ENCODE measurements at places on chromosomes 16 and 17.

DNA sequence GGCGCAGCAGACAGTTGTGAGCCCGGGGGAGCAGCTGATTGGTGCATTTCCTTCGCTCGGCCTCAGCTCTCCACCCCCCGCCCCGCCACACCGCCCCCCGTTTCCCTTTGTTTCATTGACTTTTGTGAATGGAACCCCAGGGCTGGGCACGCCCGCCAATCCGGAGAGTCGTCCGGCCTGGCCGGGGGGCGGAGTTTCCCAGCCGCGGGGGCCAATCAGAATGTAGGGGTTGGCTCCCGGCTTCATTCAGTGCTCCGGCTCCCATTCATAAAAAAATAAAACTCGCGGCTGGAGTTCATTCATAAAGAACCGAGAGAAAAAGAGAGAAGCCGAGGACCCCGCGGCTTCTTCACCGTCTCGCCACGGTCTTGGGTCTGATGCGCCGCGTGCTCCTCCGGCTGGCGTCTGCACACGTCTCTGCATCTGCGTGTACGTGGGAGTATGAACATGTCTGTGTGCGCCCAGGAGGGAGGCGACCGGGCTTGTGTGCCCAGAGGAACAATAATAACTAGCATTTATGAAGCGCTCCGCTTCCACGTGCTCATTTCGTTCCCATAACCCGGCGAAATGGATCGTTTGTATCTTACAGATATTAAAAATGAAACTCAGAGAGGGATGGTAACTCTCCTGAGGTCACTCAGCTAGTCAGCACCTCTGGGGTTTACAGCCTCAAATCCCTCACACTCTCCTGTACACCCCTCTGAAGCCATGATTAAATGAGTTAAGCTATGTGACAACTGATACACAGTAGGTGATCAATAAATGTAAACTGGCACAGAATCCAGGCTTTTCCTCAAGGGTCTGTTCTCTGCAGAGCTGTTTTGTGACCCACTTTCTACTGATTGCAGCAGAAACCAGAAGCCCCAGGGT is at the start of gene ETV4:
Gene ETV4, minus strand, starts transcription at position 22 of the 870 bp plus-strand sequence. CDS start 723 bp downstream, outside the sequence.
- DNase-seq, result peak; percentile 99

- DNase-seq, result no peak
Measured at GRCh38 chr17:15882058-15882720, 62.7 kb upstream of the ADORA2B start.

- DNase-seq, result peak; percentile 53
Measured at GRCh38 chr16:81444448-81445121, at the start of gene CMIP. Gene CMIP, plus strand, starts transcription at chr16:81444808.

- DNase-seq, result no peak
Measured at GRCh38 chr16:15885560-15886001, 2.8 kb downstream of the CEP20 start.

- no peak for DNase-seq
Measured at GRCh38 chr16:75377729-75378386, 55.4 kb downstream of the CFDP1 start.

DNA sequence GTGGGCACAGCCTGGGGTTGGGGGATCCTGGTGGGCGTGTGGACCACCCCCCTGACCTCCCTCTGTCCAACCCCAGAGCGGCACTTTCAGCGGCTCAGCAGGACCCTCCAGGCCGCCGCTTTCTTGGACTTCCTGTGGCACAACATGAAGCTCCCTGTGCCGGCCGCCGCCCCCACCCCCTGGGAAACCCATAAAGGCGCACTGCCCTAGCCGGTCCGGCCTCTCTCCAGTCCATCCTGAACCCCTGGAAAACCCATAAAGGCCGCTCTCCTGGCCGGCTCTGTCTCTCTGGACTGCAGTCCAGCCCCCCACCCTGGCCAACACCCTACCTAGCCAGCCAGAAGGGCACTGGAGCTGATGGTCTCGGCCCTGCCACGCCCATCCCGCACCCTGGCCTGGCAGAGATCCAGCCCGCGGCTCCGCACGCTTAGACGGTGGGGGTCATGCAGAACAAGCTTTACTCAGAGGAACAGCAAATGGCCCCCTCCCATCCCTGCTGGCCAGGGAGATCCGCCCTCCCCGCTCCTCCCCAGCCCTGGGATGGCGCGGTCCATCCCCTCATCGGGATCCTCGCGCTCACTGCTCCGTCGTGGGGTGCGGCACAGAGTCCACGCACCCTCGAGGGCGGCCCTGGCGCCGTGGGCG is 2.7 kb downstream of the NOXO1 start:
- no peak for DNase-seq

- no peak for DNase-seq
Measured at GRCh38 chr17:4072487-4073157, 70.2 kb downstream of the ZZEF1 start.

DNA sequence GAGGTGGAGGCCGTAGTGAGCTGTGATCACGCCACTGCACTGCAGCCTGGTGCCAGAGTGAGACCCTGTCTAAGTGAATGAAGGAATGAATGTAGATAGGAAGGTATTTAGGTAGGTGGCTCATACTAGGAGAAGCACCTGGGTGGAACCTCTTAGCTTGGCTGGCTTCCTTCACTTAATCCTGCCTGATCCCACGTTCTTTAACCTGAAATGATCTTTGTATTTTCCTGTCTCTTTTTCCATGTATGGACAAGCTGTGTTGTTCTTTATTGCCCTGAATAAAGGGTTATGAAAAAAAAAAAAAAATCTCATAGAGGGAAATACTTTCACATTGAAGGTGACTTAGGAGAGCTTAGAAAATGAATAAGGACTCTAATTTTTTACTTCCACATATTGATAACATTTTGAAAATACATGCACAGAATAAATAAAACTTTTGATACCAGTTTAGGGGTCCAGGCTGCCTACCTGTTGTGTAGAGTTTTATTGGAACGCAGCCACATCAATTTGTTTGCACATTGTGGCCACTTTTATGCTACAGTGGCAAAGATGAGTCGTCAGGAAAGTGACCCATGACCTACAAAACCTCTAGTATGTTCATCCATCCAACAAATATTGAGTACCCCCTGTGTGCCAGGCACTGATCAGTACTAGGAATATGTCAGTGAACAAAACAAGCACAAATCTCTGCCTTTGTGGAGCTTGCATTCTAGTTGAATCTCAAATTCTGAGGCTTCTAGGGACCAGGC is 44.6 kb downstream of the VPS35L start:
- no peak for DNase-seq

GRCh38 chr17:55770196-55770870 is 19.5 kb downstream of the PCTP start:
- no peak for DNase-seq

GRCh38 chr16:53949715-53950410 is 245.9 kb downstream of the FTO start:
- no peak for DNase-seq

DNA sequence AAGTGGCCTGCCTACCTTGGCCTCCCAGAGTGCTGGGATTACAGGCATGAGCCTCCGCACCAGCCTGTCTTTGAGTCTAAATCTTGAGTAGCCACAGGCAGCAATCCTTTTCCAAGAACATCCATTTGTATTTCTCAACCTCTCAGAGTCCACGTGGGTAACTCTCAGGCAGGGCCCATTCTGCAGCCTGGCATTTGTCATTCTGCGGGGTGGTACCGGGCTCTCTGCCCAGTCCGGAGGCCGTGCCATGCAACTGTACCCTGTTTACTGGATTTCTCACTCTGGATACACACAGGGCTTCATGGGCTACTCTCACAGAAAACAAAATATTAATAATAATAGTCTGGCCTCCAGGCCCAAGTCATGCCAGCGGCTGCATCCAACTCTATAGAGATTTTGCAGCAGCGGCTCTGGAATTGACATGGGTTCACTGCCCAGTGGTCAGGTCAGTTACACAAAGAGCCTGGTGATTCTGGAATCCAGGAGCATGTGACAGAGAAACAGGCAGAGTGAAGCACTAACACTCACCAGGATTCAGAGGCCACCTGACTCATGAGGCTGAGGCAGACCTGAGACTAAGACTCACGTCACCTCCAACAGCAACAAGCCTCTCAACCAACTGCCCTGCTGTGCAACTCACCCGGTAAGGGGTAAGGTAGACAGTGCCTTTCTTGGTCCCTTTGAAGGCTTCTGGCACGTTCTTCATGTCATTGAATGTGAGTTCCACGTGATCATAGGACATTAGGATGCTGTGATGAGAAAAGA is 4.0 kb downstream of the WBP2 start:
- no peak for DNase-seq

All from D721Med (cell line).